ENCODE measurements at places on chromosomes 4 and X. TPM values are rescaled to one million over a fixed set of nuclear protein-coding genes. Genes with fewer than 3 reads are reported as not detected.

- no peak overlapping the region for H3K4me3 ChIP-seq
- no peaks in the 10 kb centered on the region for H3K36me3 ChIP-seq
- peaks cover 10% of the 10 kb centered on the region for H3K27me3 ChIP-seq
- H3K4me1 ChIP-seq = no peaks in the 10 kb centered on the region
These were observed 7.4 kb downstream of the BMPR1B start for GRCh38 chr4:94765174-94765573.

GRCh38 chr4:85500110-85500867, 25.3 kb downstream of the ARHGAP24 start:
- H3K36me3 ChIP-seq = no peaks in the 10 kb centered on the region
- H3K27me3 ChIP-seq = peaks cover 18% of the 10 kb centered on the region
- DNase-seq = no peak
- no peaks in the 10 kb centered on the region for H3K4me1 ChIP-seq

Gene REPS2
- 0.65 TPM for total RNA-seq

Gene YIPF7
- total RNA-seq = not detected

Gene TMEM47
- total RNA-seq = 51.6 TPM

DNA sequence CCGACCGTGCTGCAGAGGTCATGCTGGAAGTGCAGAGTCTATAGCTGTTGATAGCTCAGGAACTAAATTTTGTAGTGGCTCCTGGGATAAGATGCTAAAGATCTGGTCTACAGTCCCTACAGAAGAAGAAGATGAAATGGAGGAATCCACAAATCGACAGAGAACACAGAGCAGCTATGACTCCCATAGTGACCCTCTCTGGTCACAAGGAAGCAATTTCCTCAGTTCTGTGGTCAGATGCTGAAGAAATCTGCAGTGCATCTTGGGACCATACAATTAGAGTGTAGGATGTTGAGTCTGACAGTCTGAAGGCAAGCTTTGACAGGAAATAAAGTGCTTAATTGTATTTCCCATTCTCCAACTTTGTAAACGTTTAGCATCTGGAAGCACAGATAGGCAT, 8.8 kb downstream of the MANBA start:
- peaks cover 3% of the 10 kb centered on the region for H3K36me3 ChIP-seq
- H3K4me3 ChIP-seq = no peak overlapping the region
- H3K27me3 ChIP-seq = no peaks in the 10 kb centered on the region
- no peaks in the 10 kb centered on the region for H3K4me1 ChIP-seq
- DNase-seq = no peak
- H3K27ac ChIP-seq = no peak overlapping the region

Gene MSX1
- 2.2 TPM for total RNA-seq

GRCh38 chrX:65300104-65300809, 234.3 kb downstream of the LAS1L start:
- no peak overlapping the region for H3K4me3 ChIP-seq
- H3K4me1 ChIP-seq = no peaks in the 10 kb centered on the region
- no peaks in the 10 kb centered on the region for H3K27me3 ChIP-seq

Gene INTS12
- total RNA-seq = 15.4 TPM

- DNase-seq = no peak
- H3K4me3 ChIP-seq = no peak overlapping the region
- H3K4me1 ChIP-seq = peaks cover 4% of the 10 kb centered on the region
- H3K27me3 ChIP-seq = no peaks in the 10 kb centered on the region
These were observed 95.1 kb downstream of the USP9X start for GRCh38 chrX:41180194-41180908.

GRCh38 chr4:128574706-128575105, 234.8 kb upstream of the JADE1 start:
- peaks cover 53% of the 10 kb centered on the region for H3K4me1 ChIP-seq
- no peaks in the 10 kb centered on the region for H3K27me3 ChIP-seq
- DNase-seq = no peak
- no peaks in the 10 kb centered on the region for H3K36me3 ChIP-seq
- H3K27ac ChIP-seq = no peak overlapping the region
- H3K4me3 ChIP-seq = no peak overlapping the region

- H3K4me1 ChIP-seq = no peaks in the 10 kb centered on the region
- no peaks in the 10 kb centered on the region for H3K27me3 ChIP-seq
- H3K27ac ChIP-seq = no peak overlapping the region
- no peak for DNase-seq
- H3K36me3 ChIP-seq = no peaks in the 10 kb centered on the region
- H3K4me3 ChIP-seq = no peak overlapping the region
These were observed 26.8 kb downstream of the AMELX start for GRCh38 chrX:11319806-11320520.

DNA sequence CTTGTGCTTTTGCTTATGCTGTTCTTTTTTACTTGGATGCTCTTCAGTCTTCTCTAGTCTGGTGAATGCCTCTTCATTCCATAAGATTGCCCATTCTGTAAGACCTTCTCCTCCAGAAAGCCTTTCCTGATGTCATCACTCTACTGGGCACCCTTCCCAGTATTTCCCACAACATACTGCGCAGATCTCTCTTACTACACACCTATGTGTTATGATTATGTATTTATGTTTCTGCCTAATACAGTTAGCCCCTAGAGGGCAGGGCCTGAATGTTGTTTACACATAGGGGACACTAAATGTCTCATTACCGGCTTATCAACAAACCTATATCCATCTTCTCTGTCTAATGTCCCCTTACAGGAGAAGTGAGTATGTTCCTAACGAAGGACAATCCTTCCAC, 21.1 kb downstream of the AIFM1 start:
- no peak overlapping the region for H3K27ac ChIP-seq
- H3K4me1 ChIP-seq = peaks cover 4% of the 10 kb centered on the region
- DNase-seq = no peak
- no peak overlapping the region for H3K4me3 ChIP-seq
- H3K36me3 ChIP-seq = peaks cover 13% of the 10 kb centered on the region
- H3K27me3 ChIP-seq = no peaks in the 10 kb centered on the region
